Neuronal stem cell (in vitro differentiated cells): ENCODE measurements at places on chromosomes 3 and 15.

DNA sequence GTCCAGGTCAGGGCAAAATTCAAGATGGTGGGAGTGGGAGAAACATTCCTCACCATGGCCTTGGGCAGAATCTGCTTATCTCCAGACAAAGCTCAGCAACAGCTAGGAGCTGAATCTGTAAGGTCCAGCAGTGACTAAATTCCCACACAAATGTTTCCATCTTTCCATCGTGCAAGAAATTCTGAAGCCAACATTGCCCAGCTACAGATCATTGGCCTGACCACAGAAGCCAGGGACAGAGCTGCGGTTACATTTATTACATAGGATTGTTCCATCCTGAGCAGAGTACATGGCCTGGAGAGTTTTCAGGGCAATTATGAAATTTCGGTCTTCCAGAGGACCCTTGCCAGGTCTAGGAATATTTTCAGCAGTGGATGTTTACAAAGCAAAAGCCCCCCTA lies 100.3 kb downstream of the LIPC start:
- H3K4me3 ChIP-seq: no peak overlapping the region
- no peak overlapping the region for H3K27ac ChIP-seq
- H3K4me1 ChIP-seq: peaks cover 12% of the 10 kb centered on the region
- no peak for DNase-seq

- peaks cover 3% of the 10 kb centered on the region for H3K27me3 ChIP-seq
- H3K27ac ChIP-seq: no peak overlapping the region
- H3K36me3 ChIP-seq: no peaks in the 10 kb centered on the region
- H3K4me3 ChIP-seq: no peak overlapping the region
- H3K4me1 ChIP-seq: peaks cover 9% of the 10 kb centered on the region
Measured at GRCh38 chr15:48266024-48266689, 60.1 kb downstream of the SLC12A1 start.

DNA sequence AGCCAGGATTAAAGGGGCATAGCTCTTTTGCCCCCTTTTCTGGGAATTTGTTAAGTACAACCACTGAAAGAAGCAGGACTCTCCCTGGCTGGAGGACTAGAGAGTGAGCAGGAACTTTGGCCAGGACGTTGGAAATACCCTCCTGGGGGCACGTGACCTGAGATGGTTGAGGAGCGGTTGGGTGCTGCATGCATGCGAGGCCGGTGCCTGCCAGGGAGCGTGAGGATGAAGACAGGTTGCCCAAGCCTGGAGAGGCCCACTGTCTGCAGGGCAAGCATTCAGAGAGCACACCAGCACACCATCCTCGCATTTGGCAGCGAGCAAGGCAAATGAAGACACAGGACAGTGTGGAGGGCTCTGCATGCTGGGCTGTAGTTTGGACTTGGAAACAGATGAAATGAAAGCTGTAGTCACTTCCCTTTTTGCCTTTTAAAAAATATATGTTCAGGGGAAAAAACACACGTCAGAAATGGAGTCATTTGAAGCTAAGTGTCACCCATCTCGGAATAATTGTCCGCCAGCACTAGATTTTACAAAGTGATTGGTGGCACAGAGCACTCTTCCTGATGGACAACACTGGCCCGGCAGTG lies 217.6 kb downstream of the SLCO3A1 start:
- peaks cover 2% of the 10 kb centered on the region for H3K4me1 ChIP-seq
- no peak overlapping the region for H3K27ac ChIP-seq
- DNase-seq: no peak
- H3K4me3 ChIP-seq: no peak overlapping the region

GRCh38 chr3:114447950-114448479 lies 154.2 kb downstream of the TIGIT start:
- H3K27ac ChIP-seq: no peak overlapping the region
- H3K4me1 ChIP-seq: no peaks in the 10 kb centered on the region
- no peaks in the 10 kb centered on the region for H3K27me3 ChIP-seq
- DNase-seq: no peak
- H3K4me3 ChIP-seq: no peak overlapping the region
